ENCODE measurements at places on chromosomes 6 and 20. TPM values are rescaled to one million over a fixed set of nuclear protein-coding genes. Genes with fewer than 3 reads are reported as not detected.

- no peak for DNase-seq
Measured at GRCh38 chr6:113221850-113222249, 635.3 kb upstream of the MARCKS start.

DNA sequence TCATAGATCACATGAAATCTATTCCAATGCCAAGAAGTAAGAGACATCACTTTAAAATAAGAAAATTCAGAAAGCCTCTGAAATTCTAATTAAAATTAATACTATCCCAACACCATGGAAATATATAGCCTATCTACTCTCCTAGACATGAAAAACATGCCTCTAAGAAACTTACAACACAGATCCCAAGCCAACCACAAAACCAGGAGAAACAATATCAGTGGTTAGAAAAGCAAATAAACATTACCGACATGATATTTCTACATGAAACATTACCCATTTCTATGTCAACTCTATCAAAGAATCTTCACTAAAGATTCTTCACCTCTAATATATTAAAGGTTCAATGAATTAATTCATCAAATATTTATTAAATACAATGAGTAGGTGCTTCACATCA is 4.8 kb downstream of the EPB41L2 start:
- DNase-seq = no peak

DNA sequence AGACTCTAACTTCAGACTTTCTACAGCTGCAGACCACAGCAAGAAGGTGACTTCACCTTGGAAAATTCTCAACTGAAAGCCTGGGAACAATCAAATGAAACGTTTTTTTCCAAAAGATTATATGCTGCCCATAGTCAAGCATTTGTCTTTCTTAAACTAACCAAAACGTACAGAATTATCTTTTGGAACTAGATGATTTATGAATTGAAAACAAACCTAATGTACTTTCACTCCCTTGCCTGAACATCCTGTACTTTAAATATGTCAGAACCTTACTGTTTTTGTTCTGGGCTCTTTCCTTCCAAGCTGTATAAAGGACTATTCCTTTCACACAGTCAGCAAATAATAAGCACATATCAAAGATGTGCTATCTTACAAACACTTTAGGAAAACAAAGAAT is 62.4 kb upstream of the TNFAIP3 start:
- DNase-seq = no peak

- no peak for DNase-seq
Measured at GRCh38 chr20:50450493-50450826, 59.7 kb upstream of the PTPN1 start.

DNA sequence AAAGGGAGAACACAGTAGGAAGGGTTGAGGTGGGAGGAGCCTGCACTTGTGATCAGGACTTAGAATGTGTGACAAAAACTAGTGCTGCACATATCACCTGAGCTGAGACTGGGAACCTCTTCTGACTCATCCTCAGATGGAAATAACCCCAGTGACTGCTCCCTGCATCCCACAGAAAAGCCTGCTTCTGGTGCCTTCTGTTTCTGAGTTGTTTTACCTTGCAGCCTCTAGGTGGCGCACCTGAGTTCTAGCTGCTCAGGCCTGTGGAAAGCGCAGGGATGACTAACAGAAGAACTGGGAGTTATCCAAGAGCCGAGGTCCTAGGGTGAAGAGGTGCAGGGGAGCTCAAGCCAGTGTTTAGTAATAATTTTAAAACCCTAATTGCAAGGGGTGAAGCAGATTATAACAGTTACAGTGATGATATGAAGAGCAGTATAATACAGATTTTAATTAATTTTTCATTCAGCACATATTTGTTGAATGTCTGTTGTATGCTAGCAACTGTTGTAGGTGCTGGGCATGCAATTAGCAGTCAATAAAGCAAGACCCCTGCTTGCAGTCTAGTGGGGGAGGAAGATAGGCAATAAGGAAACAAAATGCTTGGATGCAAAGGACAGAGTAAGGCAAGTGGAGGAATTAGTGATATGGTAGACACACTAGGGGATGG is 302.5 kb downstream of the DHX35 start:
- DNase-seq = peak; percentile 83

- DNase-seq = no peak
Measured at GRCh38 chr20:12644461-12644860, 364.3 kb upstream of the SPTLC3 start.

DNA sequence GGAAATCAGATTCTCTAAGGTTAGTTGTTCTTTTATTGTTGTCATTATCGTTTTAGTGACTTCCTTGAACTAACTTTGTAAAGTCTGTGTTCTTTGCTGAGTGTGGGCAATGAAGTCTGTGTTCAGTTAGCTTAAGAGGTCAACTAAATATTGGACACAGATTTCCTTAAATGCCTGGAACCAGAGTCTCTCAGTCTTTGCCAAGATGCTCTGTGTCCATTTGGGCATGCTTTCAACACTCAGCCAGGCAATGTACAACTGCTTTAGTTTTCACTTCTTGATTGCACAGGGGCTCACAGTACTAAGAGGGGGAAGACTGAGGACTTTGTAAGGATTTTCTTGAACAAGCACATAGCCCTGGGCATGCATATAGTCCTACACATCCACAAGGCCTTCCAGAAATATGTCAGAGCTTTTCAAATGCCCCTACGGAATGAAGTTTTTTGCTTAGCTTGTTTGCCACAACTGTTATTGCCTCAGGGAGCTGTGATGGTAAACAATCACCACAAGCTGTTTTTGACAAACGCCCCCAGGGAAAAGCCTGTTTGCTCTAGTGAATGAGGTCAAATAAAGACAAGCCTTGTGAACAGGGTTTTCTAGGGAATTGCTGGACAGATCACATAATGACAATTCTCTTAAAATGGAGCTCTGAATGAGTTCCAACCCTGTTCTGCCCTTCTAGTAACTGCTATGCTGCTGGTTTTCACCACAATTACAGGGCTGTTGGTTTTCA is 82.5 kb downstream of the B3GAT2 start:
- no peak for DNase-seq

GRCh38 chr6:144666781-144667180 is 381.6 kb downstream of the UTRN start:
- DNase-seq = no peak

GRCh38 chr6:129597023-129597713 is 112.8 kb downstream of the ARHGAP18 start:
- DNase-seq = no peak

DNA sequence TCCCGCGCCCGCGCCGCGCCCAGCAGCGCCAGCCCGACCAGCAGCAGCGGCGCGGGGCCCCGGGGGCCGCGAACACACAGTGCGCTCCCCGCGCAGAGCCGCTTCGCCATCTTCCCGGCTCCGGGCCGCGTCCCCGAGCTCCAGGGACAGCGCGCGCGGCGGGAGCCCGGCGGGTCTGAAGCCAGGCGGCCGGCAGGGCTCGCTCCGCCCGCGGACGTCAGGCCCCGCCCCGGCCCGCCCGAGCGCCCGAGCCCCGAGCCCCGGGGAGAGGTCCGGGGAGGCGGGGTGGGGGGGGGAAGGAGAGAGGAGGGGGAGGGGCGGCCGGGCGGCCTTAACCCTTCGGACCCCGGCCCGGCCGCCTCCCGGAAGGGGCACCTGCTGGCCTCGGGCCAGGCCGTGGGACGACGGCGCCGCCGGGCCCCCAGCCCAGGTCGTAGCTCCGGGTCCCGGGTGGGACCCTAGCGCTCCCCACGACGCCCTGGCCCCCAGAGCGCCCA is at the start of gene LAMA5:
TSS of gene LAMA5 (minus strand) at position 177 of the 497 bp plus-strand sequence. CDS start at position 110, 67 bp downstream.
- peak; percentile 51 for DNase-seq

Gene C6orf15
- not detected for total RNA-seq

Gene CASS4
- not detected for total RNA-seq

All from Caki2 (cell line).